ENCODE measurements at places on chromosomes 5 and 9. TPM values are rescaled to one million over a fixed set of nuclear protein-coding genes. Genes with fewer than 3 reads are reported as not detected.

The COL15A1 gene
- 0.56 TPM for total RNA-seq

The SLCO4C1 gene
- not detected for total RNA-seq

The GLDC gene
- total RNA-seq: 14.1 TPM

The SOHLH1 gene
- not detected for total RNA-seq

The PCDHA9 gene
- total RNA-seq: not detected

The PCDHA8 gene
- total RNA-seq: not detected

The PHAX gene
- total RNA-seq: 56.6 TPM

The NDST1 gene
- 70.1 TPM for total RNA-seq
